Chondrocyte (in vitro differentiated cells): ENCODE measurements at places on chromosomes 2 and 18.

GRCh38 chr18:21040466-21040865 lies 71.1 kb downstream of the ROCK1 start:
- DNase-seq = no peak

DNA sequence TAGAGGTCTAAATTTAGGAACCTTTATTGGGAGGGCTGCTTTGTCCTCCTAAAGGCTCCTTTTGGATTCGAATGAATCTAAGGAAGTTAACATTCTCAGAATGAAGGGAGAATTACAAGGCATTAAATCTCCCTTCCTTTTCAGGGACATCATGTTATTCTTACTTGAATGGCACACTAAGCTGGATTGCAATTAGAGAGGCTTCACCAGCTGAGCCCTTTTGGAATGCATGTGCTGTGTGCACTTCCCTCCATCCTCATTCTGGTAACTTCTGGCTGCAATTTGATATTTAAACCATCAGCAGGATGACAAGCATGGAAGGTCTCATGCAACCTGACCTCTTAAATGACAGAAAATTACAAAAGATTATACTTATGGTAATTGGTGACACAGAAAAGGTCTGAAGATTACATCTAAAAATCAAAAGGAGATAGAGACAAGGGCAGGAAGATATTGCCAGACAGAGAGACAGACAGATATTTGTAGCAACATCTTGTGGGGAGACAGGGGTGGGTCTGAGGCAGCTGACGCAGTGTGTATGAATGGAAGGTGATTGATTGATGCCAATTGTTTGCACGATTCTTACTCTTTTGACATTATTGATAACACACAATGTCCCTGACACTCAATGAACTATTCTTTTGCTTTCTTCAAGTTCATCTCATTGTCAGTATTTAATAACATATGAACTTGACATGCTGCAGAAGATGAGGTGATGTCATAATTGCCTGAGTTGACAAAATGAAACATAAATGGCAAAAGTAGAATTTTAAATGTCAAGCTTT lies 570.8 kb upstream of the GYPC start:
- DNase-seq = no peak

GRCh38 chr2:241366678-241367077 lies 10.6 kb downstream of the FARP2 start:
- no peak for DNase-seq

DNA sequence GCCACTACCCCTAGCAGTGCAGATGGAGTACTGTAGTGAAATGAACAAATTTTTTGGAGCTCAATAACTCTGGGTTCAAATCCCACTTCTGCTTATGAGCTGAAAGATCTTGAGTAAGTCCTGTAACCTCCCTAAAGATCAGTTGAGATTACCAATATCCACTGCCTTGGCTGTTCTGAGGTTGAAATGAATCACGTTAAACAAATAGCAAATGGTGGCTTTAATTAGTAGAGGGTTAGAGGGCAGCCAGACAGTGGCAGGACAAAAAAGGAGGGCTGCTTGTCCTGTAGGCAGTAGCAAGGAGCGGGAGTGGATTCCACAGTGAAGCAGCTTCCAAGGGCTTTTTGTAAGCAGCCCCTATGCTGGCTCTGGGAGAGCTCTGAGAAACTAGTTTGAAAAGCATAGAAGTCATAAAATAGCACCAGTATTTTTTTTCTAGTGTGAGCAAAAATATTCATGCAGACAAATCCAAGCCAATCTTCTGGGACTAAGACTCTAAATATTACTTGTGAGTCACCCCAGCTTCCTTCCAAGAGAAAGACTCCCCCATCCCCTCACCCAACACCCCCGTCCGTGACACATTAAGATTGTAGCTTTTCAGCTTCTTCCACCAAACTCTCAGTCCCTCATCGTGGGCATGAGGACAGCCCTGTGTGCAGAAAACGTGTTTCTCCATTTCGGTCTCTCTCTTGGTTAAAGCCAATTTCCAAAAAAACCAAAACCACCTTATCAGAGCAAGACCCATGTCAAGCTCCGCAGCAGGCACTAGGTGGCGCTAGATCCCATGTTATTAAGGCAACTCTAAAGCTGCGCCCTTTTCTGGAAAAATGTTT lies 123.5 kb upstream of the LGALSL start:
- no peak for DNase-seq

GRCh38 chr18:36504928-36505327 lies 207.4 kb downstream of the FHOD3 start:
- no peak for DNase-seq

- no peak for DNase-seq
Observed at GRCh38 chr2:110146183-110146944, 30.7 kb upstream of the MALL start.

DNA sequence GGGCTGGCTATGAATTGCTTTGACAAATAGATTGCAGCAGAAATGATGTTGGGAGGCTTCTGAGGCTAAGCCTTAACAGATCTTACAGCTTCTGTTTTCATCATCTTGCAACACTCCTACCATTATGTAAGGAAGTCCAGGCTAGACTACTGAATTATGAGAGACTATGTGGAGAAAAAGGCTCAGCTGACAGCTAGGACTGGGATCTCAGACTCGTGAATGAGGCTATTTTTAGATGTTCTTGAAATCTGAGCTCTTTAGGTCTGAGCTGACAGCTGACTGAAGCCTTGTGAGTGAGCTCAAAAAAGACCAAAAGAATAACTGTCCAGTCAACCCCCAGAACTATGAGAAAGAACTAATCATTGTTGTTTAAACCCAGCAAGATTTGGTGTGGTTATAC lies 70.3 kb downstream of the VWC2L start:
- no peak for DNase-seq

- no peak for DNase-seq
Observed at GRCh38 chr2:237669283-237669627, 41.9 kb downstream of the LRRFIP1 start.

- no peak for DNase-seq
Observed at GRCh38 chr2:15779381-15780041, 160.8 kb upstream of the MYCN start.

DNA sequence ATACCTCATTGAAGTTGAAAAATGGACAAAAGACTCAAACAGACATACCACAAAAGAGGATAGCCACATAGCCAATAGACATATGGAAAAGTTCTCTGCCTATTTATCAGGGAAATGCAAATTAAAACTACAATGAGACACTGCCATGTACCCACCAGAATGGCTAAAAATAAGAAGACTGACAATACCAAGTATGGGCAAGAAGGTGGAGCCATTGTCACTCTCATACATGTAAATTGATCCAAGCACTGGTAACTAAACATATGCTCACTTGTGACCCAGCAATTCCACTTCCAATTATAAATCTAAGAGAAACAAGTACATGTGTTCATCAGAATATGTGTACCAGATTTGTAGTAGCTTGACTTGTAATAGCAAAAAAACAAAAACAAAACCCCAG lies 4.6 kb downstream of the LOXHD1 start:
- DNase-seq = no peak
